NCI-H526 (cell line): ENCODE measurements at places on chromosomes 11 and 22.
A peak's percentile ranks its signal among the peaks of the same experiment; 100 is the strongest.

DNA sequence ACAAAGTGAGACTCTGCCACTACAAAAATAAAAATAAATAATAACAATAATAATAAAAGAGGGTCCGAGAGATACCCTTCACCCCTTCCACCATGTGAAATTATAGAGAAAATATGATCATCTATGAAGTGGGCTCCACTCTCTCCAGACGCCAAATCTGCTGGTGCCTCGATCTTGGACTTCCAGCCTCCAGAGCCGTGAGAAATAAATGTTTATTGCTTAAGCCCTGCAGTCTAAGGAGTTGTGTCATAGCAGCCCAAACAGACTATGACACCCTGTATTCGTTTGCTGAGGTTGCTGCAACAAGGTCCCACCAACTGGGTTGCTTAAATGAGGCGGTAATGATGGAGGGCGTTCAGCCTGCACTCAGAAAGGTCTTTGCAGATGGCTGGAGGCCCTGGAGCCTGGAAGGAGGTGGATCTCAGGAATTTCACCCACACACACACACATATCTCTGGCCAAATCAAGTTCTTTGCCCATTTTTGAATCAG lies 7.6 kb upstream of the SEPTIN5 start:
- no peak for DNase-seq

DNA sequence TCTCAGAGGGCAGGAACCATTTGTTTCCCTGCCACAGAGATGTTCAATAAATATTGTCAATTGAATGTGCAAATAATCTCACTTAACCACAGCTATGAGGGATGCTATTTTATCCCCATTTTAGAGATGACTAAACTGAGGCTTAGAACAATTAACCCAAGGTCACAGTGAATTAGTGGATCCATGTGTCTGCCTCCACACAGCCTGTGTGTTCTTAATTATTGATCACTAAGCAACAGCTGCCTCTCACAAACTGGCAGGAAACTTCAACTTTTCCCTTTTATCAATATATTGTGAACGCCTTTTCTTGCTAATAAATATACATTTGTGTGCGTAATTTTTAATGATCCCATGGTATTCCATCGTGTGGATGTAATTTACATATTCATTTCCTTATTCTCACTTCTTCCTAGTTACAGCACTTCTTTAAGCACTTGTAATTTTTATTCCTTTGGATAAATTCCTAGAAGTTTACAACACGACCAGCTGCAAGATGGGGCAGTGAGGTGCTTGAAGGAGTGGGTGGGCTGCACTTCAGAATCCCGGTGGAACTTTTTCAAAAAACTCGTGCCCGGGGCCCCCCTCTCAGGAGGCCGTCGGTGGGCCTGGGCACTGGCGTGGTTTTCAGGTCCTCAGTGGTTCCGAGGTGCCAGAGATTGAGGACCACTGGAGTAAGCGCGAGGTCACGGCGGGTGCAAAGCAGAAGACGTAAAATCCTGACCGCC lies 915 bp upstream of the SREBF2 start:
- DNase-seq, result no peak

GRCh38 chr11:72221386-72222075 lies 3.0 kb upstream of the INPPL1 start:
- no peak for DNase-seq

DNA sequence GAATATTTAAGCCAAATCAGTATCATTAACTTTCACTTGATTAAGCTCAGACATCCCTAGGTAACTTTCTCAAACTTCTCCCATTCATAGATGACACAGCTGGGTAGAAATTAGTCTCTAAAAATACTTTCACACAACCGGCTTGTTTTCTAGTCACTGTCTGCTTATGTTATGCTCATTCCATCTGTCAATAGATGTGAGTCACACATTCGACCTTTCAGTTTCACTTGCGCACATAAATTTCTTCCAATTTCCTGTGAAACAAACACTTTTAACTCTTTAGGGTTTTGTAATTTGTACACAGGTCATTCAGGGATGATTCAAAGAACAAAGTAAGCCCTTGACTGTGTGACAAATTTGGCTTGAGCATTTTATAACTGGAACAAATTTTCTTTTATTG lies 723.0 kb downstream of the KCNA4 start:
- no peak for DNase-seq

GRCh38 chr11:66345316-66345649 lies 379 bp upstream of the BRMS1 start:
- DNase-seq, result no peak

DNA sequence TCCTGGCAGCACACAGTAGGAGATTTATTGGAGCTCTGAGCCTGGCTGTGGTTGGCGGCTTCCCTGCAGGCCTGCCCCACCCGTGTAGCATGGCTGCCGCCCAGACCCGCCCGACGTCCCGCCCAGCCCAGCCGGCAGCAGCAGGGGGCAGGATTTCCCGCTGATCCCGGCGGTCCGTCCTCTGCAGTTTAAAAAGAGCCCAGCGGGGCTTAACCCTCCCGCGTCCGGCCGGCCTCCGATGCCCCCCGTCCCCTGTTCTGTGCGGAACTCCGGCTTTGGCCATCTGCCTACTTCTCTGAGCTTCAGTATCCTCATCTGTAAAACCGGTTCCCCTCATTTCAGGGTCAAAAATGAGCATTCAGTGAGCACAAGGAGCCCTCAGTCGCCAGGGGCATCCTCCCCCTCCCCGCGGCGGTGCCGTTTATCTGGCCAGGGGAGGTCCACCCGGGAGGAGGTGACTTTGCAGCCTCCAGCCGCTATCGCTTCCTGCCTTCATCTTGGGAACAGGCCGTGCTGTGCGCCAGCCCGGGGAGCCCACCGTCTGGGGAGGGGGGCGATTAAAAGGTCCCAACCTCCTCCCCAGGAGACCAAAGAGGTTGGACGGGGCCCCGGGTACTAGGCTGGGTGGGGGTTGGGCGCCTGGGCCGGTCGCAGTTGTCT lies at the start of gene GAS2L1:
Gene GAS2L1 (plus strand): TSS at position 476 of the 660 bp plus-strand sequence. CDS start 1,456 bp downstream, outside the sequence.
- peak; percentile 82 for DNase-seq

DNA sequence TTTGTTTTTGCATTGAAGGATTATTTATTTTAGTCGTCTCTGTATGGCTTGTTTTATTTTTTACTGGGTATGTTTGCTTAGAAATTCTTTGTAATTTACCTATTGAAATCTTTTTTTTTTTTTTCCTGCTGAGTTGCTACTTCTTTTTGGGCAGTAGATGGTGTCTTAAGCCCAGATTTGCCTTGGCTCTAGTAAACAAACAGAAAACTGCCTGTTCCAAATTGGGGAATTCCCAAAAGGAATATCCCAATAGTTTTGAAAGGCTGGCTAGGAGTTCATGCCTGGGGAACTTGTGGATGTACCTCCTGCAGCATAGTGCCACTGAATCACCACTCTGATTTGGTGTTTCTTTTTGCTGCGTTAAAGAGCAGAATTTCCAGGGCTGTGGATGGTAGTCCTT lies 17.7 kb downstream of the PAMR1 start:
- no peak for DNase-seq

- no peak for DNase-seq
These were observed at the start of gene UCP2 for GRCh38 chr11:73982595-73982989. UCP2 (minus strand) TSS chr11:73982843; CDS start chr11:73978378, 4,465 bp downstream.

DNA sequence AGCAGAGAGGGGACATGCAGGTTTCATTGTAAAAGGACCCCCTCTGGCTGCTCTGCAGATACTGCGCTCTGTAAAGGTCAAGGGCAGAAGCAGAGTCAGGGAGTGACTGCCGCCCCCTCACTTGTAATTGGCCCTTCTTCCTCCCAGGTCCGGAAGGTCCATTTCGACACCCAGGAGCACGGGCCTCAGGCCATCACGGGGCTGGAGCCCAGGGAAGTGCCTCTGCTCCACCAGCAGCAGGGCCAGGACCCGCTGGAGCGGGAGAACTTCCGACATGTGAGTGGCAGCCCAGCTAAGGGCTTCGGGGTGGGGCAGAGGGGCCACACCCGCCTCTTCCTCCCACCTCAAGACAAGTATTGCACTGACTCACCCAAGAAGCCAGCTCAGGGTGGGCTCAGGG lies 24.0 kb upstream of the LRRC10B start:
- no peak for DNase-seq

- no peak for DNase-seq
These were observed 31.7 kb upstream of the PARVB start for GRCh38 chr22:43992331-43992821.

GRCh38 chr11:45158891-45159605 lies 12.6 kb downstream of the PRDM11 start:
- DNase-seq, result no peak

DNA sequence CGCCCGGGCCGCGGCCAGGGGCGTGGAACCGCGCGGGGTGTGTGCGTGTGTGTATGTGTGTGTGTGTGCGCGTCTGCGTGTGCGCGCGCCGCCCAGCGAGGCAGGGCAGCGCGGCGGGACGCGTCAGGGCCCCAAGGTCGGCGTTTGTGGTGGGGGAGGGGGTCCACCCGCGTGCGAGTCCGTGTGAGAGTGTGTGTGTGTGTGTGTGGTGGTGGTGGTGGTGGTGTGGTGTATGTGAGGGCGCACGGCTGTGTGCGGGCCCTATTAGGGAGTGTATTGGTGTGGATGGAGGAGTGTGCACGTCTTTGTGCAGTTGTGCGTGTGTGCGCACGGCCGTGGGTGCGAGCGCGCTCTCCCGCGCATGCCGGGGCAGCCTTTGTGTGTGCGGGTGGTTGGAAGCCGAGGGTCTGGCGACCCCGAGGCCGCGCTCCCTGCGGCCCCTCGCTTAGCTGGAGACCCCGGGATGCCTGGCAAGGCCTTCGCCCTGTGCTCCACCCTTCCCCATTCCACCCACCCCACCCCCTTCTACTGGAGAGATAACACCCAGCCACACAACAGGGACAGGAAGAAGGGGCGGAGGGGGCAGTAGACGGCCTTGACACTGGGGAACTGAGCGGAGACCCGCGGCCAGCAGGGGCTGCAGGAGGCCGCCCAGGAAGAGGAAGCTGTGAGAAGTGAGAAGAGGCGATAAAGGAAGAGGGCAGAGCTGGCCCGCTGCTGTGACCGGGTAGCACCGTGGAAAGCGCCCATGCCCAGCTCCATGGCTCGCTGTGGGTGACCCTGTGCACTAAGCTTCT lies 528 bp upstream of the ARRB1 start:
- DNase-seq, result peak; percentile 73

- no peak for DNase-seq
These were observed 42.4 kb downstream of the LIF start for GRCh38 chr22:30204015-30204741.

DNA sequence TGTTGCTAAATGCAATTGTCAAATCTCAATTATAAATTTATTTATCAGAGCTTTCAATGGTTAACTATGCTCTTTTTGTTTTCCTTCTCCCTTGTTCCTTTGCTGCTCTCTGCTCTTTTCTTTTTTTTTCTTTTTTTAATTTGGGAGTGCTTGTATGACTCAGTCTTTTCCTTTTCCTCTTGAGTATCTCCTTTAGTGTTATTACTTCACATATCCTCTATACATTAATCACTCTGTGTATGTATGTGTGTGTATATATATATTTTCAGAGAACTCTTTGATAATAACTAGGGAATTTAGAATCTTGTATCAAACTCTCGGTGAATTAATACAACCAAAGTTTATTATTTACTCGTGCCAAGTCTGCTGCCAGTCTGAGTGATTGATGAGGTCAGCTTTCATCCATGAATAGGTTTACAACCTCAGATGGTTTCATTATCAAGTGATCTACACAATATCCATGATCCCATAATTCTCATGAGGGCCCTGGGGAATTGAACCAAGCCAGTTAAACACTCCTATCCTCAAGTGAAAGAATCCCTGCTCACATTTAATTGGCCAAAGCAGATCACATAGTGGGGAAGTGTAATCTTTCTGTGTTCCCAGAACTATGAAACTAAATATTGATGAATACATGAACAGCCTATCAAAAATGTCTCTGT lies 743.4 kb upstream of the CNTN5 start:
- peak; percentile 10 for DNase-seq

DNA sequence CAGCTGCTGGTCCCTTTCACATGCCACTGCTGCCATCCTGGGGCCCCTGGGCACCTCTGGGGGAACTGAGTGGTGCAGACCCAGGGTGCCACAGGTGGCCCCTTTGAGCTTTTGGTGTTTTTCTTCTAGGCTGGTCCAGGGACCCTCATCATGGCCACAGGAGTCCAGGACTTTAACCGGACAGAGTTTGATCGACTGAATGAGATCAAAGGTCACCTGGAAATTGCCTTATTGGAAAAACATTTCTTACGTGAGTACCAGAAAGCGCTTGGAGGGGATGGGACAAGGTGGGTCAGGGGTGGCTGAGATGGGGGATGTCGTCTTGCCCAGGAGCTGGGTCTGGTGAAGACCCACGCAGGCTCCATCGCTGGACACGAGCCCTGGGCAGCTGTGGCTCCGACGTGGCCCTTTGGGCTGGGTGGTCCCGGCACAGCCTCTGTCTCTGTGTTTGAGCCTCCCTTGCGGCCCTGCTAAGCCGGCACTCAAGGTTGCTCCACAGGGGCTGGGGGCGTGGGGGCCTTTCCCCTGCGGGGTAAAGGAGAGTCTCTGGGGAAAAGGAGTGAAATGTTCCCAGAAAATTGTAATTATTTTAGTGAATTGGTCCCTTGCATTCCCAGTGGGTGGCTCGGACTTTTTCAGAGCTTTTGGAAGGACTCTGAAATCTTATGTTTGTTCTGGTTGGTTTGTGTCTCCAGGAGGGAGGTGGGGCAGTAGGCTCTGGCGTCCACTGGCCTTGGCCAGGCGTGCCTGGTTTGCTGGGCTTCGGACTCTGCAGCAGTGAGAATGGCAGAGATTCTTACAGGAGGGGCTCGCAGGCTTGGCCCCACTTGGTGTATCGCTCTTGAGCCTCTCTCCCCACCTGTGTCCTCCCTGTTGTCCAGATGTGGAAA lies 17.8 kb downstream of the GRAMD4 start:
- DNase-seq, result no peak

DNA sequence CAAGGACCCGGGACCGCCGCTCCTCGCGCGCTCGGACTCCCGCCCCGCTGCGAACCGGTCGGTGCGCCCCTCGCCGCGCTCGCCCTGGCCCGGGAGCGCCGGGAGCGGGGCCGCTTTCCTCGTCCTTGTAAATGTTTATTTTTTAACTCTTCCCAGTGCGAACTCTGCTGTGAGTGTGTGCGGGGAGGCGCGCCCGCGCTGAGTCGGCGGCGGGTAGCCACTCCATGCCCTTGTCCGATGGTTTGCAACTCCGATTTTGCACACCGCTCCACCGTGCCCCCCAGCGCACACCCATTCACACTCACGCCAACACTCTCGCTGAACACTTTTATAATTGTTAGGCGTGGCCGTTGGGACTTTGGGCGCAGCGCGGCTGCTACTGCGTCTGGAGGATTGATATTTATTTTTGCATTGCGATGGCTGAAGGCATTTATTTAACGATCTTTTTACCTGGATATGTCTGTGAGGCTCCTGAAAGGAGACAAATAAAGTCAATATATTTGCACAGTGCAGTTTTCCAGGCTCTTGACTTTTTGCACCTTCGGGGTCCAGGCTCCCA lies 1.0 kb downstream of the C11orf96 start:
- peak; percentile 40 for DNase-seq

DNA sequence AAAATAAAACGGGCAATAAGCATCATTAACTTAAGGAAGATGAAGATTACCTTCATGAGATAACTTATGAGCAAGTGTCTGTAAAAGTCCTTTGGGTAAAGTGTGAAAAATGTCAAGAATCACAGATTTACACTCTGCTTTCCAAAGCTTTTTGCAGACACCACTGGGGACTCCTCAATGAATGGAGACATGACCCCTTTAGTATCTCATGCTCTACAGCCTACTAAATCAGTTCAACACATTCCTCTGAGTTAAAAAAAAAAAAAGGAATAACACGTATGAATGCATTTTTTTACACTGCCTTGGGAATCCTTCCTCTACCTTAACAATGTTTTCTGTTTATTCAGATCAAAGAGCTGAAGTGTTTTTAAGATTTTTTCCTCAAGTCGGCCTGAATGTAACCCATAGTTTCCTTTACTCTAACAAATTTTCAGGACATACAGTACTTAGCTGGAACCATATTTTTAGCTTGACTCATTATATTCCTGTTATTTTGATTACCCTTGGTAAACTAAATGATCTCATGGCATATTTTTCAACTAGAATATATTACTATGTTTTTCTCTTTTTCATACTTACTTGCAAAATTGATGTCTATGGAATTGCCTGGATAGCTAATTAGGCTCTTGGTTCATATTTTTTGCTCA lies 25.9 kb upstream of the RAB30 start:
- DNase-seq, result no peak
